ENCODE measurements at places on chromosomes 7 and 10.

DNA sequence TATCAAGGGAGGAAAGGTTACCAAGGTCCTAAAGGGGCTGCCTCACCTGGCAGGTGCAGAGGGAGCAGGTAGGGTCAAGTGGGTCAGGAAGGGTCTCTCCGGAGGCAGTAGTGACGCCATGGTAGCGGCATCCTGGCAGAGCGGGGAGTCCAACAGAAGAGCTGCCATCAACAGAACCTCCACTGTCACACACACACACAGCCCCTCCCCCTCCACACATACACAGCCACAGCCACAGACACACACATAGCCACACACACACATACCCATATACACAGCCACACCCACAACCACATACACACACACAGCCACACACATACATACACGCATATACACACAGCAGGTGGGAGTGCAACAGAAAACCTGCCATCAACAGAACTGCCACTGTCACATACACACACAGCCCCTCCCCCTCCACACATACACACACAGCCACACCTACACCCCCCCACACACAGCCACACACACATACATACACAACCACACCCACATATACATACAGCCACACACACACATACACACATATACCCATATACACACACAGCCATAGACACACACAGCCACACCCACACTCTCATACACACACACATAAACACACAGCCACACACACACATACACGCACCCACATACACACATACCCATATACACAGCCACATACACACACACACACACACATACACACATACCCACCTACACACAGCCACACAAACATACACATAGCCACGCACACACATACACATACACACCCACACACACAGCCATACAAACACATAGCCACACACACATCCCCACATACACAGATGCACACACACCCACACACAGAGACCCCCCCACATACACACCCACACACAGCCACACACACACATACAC, 23.1 kb downstream of the KCP start:
- no peak for DNase-seq

DNA sequence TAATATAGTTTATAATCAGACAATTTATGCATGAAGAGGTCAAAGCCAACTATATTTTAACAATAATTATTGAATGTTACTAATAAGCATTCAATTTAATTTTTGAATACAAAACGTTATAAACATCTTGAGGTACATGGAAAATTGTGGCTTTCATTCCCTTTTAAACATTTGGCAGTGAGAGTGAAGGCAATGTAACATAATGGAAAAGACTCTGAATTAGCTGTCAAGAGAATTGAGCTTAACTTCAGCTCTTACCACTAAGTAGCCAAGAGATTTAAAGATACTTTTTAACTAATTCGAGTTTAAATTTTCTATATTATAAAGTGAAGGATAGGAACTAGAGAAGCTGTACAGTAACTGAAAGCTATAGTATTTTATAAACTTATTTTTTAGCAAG, 98.6 kb downstream of the SEMA3A start:
- DNase-seq = no peak

- DNase-seq = no peak
Observed at GRCh38 chr7:108010377-108010776, 7.4 kb upstream of the LAMB1 start.

- DNase-seq = no peak
Observed at GRCh38 chr7:108434010-108434409, 22.2 kb downstream of the NRCAM start.

- DNase-seq = no peak
Observed at GRCh38 chr10:35398908-35399307, 62.6 kb downstream of the CCNY start.

GRCh38 chr7:151115121-151115835, 29.0 kb downstream of the AGAP3 start:
- peak; percentile 28 for DNase-seq

- DNase-seq = peak; percentile 93
Observed at GRCh38 chr7:75842836-75843446, 29.3 kb upstream of the CCL24 start.

DNA sequence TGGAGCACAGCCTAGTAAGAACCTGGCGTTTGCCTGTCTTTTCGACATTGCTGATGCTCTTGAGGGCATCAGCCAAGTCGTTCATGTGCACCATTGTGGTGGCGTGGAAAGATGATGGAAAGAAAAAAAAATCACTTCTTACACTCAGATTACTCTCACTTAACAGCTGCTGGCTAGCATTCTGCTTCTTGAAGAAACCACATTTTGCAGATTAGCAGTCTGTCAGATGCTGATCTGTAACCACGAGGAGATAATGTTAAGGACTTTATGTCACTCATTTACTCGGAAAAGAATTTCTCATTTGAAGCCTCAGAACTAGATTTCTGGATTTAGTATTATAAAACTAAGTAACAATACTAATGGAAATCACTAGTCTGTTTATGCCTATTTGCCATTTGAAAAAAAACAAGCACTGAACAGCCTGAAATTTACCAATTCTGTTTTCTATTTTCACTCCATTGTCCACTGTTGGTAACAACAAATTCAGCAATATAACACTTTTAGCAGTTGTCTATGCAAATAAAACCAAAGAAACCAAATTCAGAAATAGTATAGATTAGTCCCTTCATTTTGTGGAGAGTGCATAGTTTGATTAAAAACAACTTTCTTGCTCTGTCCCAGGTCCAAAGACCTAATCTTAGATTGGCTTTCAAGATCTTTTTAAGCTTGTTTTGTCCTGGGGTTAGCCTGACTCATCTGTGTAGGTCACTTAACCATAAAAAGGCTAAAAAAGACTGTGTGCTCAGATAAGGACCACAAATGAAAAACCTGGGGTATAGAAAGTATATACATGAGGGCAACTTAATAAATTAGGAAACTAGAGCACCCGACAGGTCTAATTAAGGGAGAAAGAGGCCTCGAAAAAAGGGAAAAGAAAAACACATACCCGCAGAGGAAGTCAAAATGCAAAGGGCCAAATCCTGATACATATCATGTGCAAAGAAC, 67.5 kb downstream of the NT5C2 start:
- peak; percentile 19 for DNase-seq

- peak; percentile 73 for DNase-seq
Observed at GRCh38 chr10:71999360-72000072, 35.3 kb downstream of the CHST3 start.

DNA sequence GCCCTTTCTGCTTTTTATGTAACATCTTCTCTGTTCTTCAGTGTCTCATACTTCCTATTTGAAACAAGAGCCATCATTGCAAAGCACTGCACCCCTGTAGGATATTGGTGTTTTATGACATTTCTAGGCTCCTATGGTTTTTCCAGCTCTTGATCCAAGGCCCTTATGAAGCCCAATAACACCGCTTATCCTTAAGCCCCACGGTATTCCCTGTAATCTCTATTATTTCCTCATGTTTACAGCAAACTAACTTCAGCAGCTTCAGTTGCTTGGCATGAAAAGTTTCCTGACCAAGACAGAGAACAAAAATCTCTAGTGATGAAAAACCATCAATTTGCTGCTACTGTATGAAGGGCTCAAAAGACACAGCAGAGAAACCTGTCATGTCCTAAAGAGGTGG, 34.1 kb upstream of the TES start:
- DNase-seq = no peak

GRCh38 chr7:2120251-2120660, 112.5 kb downstream of the MAD1L1 start:
- no peak for DNase-seq

DNA sequence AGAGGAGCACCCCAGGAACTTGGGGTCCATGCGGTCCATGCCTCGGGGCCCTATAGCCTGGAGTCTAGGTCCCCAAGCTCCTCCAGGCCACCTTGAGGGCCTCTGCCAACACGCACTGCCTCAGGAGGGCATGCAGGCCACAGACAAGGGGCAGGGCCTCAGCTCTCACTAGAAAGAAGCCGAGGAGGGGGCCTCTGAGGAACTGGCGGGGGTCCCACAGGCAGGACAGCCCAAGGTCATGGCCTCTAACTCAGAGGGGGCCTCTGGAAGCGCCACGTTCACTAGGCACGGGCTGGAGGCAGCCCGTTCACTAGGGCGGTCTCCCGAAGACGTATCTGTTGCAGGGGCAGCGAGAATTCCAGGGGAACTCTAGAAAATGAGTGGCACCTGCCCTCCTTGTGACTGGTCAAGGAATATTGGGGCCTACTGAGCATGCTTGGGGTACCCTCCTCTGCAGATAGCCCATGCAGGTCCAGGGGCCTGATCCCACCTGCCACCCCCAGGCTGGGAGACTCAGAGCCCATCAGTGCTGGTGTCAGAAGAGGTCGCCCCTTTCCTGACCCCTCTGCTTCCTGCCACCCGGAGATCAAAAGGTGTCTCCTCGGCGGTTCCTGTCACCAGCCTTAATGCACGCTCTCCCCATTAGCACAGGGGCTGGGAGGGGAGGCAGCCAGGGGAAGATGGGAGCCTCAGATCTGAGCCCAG, 86.7 kb upstream of the RET start:
- no peak for DNase-seq

- DNase-seq = no peak
Observed at GRCh38 chr7:133064082-133064820, 17.6 kb downstream of the CHCHD3 start.

DNA sequence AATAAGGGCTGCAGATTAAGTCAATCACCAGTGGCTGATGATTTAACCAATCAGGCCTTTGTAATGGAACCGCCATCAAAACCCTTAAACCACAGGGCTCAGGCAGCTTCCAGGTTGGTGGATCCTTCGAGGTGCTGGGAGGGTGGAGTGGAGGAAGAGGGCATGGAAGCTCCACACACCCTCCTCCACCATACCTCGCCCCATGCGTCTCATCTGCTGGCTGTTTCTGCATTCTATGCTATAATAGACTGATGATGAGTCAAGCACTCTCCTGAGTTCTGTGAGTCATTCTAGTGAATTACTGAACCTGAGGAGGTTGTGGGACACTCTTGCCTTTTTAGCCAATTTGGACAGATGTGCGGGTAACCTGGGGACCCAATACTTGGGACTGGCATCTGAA, 43.9 kb downstream of the CHST15 start:
- DNase-seq = no peak

GRCh38 chr7:145152589-145152988, 316.7 kb upstream of the TPK1 start:
- no peak for DNase-seq

- DNase-seq = peak; percentile 17
Observed at GRCh38 chr7:39414224-39415035, 151.8 kb upstream of the YAE1 start.

DNA sequence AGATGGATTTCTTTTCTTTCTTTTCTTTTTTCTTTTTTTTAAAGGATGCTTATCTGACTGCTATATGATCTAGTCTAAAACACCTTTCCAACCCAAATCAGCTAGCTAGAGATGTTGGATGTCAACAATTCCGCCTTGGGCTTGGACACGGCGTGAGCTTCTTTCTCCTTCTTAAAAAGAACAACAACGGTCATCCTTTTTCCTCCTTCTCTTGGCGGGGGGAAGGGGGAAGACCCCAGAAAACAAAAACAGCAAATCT, 1.0 kb downstream of the BEND7 start:
- no peak for DNase-seq

DNA sequence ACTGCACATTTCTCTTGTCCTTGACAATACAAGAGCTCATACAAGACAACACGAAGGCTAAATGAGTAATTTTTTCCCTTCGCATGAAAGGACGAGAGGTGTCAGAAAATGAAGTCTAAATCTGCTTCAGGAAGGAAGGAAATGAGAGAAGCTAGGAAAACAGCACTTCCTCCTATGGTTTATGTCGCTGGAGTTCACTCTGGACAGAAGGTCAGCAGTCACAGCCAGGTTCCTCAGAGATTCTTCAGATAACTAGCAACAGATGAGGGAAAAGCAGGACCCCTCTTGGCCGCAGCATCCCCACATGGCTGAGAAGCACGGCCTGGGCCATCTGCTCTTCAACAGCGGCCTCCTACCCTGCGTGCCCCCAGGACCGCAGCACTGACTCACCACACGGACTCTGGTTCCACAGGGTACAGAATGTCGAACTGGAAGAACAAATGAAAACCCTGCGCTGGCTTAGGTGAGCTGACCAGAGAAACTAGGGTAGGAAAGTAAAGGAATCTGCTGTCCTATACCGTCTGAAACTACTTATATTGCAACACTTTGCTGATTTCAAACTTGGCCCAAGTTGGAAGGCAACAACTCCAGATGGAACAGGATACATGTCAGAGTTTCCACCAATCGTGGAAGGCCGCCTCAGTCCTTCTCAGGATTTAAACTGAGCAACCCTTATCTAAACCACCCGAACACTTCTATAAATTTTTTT, 26.3 kb downstream of the DNMBP start:
- peak; percentile 79 for DNase-seq

GRCh38 chr7:120554960-120555571, 282.1 kb downstream of the KCND2 start:
- peak; percentile 47 for DNase-seq

DNA sequence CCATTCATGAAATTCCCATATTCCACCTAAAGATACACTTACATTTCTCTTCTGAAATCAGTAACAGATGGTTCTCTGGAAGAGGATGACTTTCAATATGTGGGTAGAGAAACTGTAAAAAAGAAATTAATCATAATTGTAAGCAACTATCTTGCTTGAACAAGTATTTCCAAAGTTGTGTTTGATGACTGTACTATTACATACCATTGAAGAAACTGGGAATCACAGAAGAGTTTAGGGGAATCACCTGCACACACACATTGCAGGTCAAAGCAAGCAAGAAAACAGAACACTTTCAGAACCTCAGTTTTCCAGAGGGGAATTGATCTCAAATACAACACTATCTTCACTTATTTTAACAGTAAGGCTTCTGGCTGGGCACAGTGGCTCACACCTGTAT, 33.6 kb downstream of the GSAP start:
- DNase-seq = no peak

DNA sequence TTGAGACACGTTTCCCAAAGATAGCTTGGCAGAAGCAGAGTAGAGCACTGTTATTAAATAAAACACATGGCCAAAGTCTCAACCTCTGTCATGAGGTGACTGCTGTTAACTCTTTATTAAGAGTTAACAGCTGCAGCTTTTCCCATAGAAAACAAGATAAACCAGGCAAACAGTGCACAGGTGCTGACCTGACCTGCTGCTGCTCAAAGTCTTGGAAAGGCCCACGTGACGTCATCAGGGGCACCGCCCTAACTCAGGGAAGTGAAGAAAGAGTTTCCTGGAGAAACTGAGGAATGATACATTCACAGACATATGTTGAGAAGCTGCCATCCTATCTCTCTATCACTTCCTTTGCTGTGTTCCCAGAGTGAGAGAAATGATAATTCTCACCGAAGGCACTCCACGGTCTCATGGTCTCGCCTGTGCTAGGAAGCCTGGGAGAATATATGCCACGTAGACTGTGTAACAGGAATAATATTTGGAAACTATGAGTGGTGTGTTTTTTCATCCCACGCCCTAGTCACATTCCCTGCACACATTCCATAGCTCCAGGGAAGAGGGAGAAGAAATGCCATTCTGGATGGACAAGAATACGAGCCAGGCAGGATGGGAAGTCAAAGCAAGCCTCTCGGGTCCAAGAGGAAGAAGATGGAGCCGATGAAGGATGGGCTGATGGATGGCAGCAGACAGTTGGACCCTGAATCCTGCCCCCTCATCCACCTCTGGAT, 146.2 kb upstream of the NFE2L3 start:
- DNase-seq = no peak

- no peak for DNase-seq
Observed at GRCh38 chr10:122576291-122576690, 15.7 kb downstream of the DMBT1 start.

Measured in IMR-90 (cell line).